ENCODE measurements at places on chromosomes 3 and 15.

GRCh38 chr15:83694015-83694414, 40.1 kb downstream of the ADAMTSL3 start:
- no peak for DNase-seq

- no peak for DNase-seq
Measured at GRCh38 chr3:186217820-186218164, 108.9 kb upstream of the ETV5 start.

- DNase-seq, result no peak
Measured at GRCh38 chr3:156176048-156176447, 55.7 kb downstream of the KCNAB1 start.

DNA sequence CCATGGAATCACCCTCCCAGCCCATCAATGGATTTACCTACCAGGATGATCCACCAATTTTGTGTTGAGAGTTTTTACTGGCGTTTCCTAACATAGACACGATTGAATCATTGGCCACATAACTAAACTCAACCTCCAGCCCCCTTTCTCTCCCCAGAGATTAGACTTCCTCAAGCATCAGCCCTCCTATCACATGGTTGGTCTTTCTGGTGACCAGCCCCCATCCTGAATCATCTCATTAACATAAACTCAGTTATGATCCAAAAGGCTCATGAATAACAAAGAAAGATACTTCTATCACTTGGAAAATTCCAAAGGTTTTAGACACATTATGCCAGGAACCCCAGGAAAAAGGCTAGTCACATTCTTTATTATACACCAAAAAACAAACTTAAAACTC, 21.2 kb downstream of the PRKAR2A start:
- peak; percentile 91 for DNase-seq

- no peak for DNase-seq
Measured at GRCh38 chr3:20254268-20255117, 68.5 kb upstream of the SGO1 start.

DNA sequence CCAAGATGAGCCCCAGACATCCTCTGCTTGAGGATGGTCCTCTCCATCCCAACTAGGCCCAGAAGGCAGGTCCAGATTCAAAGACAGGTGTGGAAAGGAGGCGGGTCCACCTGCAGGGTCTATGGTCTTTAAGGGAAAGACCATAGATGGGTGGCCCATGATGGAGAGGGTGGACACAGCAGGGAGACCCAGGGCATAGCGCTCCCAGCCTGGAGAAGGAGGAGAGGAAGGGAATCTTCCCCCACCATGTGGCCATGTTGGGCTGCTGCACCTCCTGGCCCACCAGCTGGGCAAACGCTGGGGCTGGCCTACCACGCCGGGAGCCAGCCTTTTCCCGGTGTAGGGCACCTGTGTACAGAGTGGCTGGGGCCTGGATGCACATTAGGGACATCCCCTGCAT, 265.2 kb upstream of the TLE3 start:
- no peak for DNase-seq

GRCh38 chr3:42552830-42553229, 28.9 kb downstream of the SEC22C start:
- no peak for DNase-seq

DNA sequence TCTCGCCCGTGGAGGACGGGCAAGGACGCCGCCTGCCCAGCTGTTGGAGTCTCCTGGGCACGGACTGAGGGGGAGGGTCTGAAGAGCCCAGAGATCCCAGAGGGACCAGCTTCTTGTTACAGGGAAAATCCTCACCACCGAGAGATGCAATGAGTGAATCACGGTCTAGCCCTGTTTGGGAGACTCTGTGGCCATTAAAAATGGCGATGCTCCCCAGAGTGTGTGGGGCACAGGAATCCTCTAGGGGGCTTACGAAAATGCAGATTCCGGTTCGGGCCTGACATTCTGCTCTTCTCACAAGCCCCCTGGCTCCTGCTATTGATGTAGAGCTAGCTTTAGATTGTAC, 35.5 kb upstream of the EPHB3 start:
- no peak for DNase-seq

DNA sequence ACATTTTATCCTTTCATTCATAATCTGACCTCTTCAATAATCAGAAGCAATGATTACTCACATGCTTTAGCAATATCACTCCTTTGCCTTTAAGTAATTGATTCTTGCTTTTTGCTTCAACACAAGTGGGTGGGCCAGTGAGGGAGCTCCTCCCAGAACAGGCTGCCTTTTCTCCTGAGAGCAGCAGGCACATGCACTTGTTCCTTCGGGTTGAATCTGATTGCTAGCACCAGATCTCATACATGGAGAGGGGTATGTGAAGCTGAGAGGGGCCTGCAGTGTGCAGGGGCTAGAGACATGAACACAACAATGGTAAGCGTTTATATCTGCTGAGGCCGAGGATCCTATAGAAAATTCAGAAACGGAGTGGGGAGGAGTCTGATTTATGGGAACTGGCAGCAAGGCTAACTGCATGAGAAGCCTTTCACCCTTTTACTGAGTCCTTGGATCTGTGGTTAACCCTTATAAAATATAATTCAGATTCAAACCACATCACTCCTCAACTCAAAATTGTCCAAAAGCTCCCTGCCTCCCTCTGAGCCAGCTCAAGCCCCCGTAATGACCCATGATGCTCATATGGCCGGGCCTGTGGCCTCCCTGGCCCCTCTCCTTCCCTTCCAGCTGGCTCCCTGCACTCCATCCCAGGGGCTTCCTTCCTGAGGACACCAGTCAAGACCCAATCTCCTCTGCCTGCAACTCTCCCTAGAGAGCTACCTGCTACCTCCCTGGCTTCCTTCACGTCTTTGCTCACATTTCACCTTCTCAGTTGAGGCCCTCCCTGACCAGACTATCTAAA, 32.4 kb downstream of the ZNF445 start:
- DNase-seq, result no peak

- no peak for DNase-seq
Measured at GRCh38 chr3:151686257-151686656, 47.5 kb upstream of the AADACL2 start.

GRCh38 chr15:38593524-38593923, 28.9 kb upstream of the RASGRP1 start:
- no peak for DNase-seq

- no peak for DNase-seq
Measured at GRCh38 chr3:177711637-177712036, 514.4 kb upstream of the TBL1XR1 start.

DNA sequence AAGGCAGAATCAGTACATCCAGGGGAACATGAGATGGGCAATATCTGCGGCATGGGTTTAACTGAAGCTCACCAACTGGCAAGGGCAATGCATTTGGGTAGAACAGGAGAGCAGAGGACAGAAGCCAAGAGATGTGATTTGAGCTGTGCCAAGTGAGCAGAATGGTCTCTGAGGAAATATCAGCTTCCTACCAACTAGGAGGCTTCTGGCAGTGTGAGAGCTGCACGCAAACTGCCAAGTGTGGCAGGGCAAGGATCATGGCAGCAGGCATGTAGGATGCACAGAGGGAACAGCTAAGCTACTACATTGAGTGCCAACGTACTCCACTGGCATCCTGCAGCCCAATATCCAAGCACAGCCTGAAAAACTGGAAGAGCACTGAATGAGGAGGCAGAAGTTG, 1036.5 kb downstream of the TUSC7 start:
- DNase-seq, result no peak

GRCh38 chr15:55912982-55913381, 80.4 kb downstream of the NEDD4 start:
- DNase-seq, result no peak
